Astrocyte of the spinal cord (primary cell): ENCODE measurements at places on chromosomes 7 and 10.

DNA sequence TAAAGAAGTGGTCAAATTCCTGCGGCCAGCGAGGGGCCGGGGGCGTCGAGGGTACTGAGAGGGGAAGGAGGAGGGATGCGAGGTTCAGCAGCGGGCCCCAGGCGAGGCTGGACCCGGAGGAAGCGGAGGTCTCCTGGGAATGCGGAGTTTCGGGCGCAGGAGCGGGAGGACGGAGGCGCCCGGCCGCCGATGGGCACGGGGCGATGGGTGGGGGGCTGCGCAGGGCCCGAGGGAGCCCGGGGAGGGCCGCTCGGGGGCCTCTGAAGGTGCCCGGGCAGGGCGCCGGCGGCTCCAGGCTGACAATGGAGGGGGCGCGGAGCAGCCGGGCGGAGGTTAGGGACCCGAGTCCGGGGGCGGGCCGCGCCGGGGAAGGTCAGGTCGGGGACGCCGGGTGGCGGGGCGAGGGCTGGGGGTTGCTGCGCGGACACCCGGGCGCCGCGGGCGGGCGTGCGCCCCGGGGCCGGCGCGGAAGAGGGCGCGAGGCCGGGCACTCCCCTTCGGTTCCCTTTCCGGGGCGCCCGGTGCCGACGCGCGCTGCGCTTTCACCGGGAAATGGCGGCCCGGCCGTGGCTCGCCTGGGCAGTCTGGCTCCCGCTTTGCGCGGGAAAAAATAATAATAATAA lies 683 bp downstream of the MACROH2A2 start:
- DNase-seq, result peak; percentile 23

DNA sequence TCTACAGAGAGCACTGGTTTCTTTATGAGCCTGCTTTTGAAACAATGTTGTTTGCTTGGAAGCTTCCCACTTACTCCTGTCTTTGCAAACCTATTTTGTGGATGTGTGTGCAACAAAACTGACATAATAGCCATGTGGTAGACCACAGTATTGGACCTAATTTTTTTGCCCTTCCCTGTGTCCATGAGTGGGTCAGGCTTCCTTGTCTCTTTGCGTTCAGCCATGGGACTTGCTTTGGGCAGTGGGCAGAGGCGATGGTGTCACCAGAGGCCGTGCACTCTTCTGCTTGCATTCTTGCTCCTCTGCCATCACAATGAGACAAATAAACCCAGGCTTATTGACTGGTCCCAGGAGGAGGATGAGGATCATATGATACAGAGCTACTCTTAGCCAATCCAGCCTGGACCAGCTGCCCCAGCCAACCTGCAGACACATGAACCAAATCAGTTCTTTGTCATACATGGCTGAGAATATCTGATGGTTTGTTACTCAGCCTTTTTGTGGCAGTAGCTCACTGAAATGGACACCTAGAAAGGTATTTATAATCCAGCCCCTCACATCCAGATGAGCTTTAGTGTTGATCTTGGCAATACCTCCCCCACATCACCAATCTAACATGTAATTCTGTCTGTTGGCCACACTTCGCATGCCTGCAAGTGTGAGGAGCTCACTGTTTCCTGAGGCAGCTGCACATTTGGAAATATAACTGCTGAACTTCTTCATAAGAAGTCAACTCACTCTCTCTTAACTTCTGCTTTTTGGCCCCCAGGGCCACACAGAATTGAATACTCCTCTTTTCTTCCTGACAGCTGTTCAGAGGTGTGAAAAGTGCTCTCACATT lies 427.8 kb upstream of the ZMIZ1 start:
- no peak for DNase-seq

DNA sequence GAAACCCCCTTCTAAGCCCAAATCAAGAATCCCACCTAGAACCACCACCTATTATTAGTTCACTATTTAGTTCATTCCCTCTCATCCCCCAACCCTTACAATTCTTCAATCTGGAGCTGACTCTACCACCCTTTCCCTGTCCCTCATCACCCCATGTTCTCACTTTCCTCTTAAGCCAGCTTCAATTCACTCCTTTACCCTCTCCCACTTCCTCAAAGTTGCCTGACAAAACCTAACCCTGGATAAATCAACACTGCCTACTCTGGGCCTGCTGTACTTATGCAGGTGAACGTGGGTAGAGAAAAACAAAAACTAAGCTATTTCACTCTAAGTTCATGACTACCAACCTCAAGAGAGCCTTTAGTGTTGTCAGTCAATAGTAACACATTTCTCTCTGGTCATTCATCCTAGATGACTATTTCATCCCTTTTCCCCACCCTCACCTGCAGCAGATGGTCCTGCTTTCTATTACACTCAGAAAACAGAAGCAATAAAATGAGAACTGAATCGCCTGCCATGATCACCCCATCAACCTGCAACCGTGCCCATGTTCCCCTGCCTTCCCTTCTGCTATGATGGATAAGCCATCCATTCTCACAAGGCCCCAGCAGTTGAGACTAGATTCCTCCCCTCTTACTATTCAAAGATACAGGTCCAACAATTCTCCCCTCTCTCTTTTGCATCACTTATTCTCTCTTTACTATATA lies 52.6 kb downstream of the ARHGAP21 start:
- DNase-seq, result no peak

DNA sequence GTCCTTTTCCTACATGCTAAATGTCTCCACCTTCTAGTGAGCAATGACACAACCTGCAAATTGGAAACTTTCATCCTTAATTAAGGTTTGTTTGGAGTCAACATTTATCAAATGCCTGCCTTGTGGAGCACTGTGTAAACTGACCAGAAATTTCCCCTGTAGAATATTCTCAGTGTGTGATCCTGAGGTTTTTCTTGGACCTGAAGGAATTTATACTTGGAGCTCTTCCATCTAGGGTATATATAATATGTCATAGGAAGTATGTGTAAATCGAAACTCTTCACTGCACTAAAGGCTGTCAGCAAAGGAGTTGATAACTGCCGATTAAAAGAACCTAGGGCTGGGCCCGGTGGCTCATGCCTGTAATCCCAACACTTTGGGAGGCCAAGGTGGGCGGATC lies 152.4 kb downstream of the NSUN6 start:
- DNase-seq, result peak; percentile 8

GRCh38 chr10:60942134-60942787 lies 1.7 kb downstream of the RHOBTB1 start:
- DNase-seq, result peak; percentile 15

GRCh38 chr10:36017137-36017536 lies 375.0 kb upstream of the FZD8 start:
- no peak for DNase-seq

GRCh38 chr7:146321301-146321700 lies 204.7 kb downstream of the CNTNAP2 start:
- no peak for DNase-seq

DNA sequence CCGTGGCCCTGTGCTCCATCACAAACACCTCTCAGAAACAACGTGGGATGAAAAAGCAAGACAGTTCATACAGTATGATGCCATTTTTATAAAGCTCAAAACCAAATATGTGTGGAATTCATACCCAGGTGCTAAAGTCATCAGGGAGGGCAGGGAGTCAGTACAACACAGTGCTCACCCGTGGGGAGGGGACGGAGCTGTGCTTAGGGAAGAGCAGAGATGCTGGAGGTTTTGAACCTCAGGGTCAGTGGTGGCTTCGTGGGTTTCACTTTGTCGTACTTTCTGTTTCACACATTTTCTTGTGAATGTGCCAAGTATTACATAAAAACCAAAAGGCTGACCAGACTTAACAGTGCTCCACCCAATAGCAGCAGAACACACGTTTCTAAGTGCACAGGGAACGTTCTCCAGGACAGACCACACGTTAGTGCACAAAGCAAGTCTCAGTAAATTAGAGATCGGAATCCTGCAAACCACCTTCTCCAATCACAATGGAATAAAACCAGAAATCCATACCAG lies 21.2 kb downstream of the ZMIZ2 start:
- peak; percentile 64 for DNase-seq

- DNase-seq, result no peak
Measured at GRCh38 chr10:31709476-31709875, 219.2 kb downstream of the ARHGAP12 start.

- peak; percentile 90 for DNase-seq
Measured at GRCh38 chr10:24891823-24892222, 60.6 kb downstream of the PRTFDC1 start.

GRCh38 chr10:66917104-66917503 lies 8.7 kb upstream of the LRRTM3 start:
- DNase-seq, result no peak

GRCh38 chr7:99876933-99877332 lies at the start of gene OR2AE1:
OR2AE1 (minus strand) TSS chr7:99877033; CDS start chr7:99877033, 0 bp downstream.
- DNase-seq, result no peak

DNA sequence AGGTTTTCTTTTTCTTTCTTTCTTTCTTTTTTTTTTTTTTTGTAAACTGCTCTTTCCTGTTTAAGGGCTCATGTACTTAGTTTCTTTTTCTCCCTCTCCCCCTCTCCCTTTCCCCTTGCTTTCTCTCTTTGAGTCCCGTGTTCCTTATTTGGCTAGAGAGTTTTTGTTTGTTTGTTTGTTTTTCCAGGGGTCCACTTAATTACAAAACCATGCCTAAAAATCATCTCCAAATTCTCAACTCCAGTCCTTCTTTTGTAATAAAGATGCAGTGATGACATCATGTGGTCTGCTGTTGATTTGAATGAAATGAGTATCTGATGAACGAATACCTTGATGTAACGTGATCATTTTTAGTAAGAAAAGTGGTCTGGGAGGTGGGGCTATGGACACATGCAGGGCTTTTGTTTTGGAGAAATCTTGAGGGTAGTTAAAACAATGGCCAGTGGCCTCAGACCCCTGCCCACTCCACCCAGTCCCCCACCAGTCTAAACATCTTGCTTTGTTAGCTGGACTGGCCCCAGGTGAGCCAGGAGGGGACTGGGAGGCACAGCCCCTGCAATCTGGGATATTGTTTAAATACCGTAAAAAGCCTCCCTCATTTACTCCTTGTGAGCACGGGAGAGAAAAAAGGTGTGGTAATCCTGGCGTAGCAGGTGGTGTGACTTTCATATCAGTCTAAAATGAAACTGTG lies 165.7 kb downstream of the LRMDA start:
- DNase-seq, result no peak

GRCh38 chr10:92153-92552 lies 43.1 kb upstream of the TUBB8 start:
- DNase-seq, result no peak

DNA sequence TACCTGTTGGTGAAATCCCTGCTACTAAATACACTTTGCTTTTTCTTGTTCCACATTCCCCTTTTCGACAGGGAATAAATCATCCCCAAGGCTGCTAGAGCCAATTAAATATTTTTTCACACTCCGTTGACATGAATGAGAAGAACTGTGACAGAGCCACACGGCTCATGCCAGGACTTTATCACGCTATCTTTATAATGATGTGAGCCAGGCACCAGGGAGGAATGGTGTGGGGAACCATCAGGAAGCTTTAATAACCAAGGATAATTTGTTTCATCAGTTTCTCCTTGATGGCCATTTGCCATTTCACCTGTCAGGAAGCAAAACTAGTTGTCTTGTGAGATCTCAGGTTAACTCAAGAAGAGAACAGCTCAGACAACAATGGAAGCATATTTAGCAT lies 193.0 kb upstream of the C7orf33 start:
- DNase-seq, result no peak

GRCh38 chr10:117132751-117133231 lies 5.3 kb downstream of the VAX1 start:
- DNase-seq, result no peak
